Memory B cell (primary cell): ENCODE measurements at places on chromosomes 2 and 18.
A peak's percentile ranks its signal among the peaks of the same experiment; 100 is the strongest.

DNA sequence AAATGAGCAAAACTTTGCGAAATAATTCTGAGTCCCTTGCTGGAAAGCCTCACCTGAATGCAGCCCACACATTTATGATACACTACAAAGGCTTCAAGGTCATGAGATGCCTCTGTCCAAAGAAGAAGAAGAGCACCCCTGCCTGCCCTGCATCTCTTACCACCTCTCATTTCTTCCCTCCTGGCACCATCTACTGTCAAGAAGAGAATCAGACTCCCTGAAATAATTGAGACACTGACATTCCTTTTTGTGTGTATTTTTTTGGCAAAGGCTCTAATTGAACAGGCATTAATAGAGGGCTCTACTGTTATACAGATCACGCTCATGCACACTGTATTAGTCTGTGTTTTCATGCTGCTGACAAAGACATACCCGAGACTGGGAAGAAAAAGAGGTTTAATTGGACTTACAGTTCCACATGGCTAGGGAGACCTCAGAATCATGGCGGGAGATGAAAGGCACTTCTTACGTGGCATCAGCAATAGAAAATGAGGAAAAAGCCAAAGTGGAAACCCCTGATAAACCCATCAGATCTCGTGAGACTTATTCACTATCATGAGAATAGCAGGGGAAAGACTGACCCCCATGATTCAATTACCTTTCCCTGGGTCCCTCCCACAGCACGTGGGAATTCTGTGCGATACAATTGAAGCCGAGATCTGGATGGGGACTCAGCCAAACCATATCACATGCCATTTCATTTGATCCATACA is 176.3 kb downstream of the ALPK2 start:
- DNase-seq, result no peak

GRCh38 chr18:26215247-26215970 is 10.8 kb upstream of the TAF4B start:
- no peak for DNase-seq

GRCh38 chr2:133790711-133791110 is 222.4 kb upstream of the NCKAP5 start:
- no peak for DNase-seq

DNA sequence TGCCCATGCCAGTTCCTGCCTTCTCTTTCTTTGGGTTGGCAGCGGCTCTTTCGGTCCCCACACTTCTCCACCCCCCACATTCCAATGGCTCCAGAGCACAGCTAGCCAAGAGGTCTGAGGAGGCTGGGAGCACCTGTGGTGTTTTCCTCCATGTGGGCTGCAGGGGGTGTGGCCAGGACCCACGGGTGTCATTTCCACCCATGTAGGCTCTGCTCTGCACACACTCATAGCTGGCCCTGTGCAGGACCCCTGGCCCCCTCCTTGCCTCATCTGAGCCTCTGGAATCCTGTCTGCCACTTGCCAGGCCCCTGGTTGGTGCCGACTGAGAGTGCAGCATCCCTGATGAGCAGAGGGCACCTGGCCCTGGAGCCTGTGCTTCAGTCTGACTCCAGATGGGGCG is 46.3 kb downstream of the DYSF start:
- no peak for DNase-seq

DNA sequence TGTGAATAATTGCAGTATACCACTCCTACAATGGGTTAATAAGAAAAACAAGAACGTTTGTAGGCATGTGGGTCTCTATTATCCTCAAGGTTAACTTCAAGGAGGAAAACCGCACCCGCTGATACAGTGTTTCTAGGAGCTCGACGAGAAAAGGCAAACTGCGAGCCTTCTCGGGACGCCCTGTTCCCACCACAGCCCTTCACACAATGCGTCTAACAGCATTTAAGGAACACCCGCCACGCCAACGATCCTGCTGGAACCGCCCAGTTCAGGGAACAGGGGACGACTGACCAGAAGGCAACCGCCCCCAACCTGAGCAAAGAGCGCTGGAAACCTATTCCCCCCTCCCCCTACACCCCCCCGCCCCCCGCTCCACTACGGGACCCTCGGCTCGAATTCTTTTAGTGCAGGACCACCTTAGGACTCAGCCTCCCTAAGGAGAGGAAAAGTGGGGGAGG is 710 bp upstream of the TMSB10 start:
- DNase-seq, result no peak

DNA sequence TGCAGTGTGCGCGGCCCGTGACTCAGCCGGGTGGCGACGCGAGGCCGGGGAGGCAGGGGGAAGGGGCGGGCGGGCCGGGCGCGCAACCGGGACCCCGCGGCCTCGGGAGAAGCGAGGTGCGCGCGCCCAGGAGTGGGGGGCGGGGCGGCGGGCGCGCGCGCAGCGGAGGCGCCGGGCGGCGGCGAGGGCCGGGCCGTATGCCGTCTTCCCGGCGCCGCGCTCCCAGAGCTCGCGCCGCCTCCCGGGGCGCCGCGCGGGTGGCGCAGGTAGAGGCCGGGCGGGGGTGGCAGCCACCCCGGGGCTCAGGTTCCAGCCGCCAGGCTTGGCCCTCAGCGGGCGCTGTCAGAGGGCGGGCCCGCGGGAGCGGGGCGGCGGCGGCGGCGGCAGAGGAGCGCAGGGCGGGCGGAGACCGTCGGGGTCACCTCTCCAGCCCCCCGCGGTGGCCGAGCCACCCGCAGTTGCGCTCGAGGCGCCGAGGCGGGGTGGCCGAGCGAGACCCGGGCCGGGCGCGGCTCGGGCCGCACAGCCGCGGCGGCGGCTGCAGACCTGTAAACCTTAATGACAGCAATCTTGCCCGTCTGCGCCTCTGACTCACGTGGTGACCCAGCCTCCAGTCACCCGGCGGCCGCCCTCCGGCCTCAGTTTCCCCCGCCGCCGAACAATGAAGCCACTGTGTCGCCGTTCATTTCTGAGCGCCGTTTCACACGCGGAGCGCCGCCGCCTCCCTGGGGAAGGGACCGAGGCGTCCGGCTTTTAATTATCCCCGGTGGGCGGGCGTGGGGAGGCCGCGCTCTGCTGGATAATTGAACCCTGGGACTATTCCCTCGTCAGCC is 25.3 kb upstream of the SMAD7 start:
- DNase-seq, result peak; percentile 30

DNA sequence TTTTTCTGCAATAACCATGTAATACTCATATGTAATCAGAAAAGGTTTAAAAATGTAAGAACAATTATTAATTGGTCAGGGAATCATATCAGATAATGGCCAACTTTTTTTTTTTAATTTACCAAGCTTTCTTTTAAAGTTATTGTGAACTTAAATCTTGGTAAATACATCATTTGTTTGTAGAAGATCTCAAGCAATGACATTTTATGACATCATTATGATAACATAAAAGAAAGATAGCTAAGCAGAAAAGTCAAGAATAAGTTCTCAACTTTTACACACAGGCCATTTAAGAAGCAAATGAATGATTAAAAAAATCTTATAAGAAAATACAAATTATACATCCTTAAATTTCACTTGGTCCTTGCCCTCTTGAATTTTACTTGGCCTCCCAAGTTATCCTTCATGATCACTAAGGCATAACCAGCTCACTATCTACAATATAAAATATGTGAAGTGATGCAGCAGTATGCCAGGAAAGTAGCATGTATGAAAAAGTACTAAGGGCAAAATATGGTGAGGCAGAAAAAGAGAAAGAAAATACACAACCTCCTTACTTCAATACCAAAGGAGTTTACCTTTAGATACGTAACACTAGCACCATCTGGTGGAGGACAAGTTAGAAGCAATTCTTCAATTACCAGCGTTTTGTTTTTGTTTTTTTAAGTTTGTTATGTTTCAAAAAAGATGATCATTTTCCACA is 116.6 kb downstream of the SRBD1 start:
- DNase-seq, result peak; percentile 11

DNA sequence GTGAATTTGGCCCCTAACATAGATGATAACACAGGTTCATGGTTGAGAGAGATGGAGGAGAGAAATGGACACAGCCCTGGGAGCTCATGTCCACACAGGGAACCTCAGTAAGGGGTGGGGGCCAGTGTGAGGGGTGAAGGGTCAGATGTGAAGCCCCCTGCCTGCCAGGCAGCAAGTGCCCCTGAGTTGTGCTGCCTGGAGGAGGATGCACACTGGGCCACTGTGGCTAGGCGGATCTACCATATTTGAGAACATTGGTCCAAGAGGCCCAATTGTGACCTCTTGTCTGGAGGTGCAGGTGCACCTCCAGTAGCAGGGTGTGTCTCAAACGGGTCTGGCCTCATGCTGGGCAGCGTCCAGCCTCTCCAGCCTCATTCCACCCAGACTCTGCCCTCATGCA is 99.6 kb upstream of the SNTG2 start:
- no peak for DNase-seq

DNA sequence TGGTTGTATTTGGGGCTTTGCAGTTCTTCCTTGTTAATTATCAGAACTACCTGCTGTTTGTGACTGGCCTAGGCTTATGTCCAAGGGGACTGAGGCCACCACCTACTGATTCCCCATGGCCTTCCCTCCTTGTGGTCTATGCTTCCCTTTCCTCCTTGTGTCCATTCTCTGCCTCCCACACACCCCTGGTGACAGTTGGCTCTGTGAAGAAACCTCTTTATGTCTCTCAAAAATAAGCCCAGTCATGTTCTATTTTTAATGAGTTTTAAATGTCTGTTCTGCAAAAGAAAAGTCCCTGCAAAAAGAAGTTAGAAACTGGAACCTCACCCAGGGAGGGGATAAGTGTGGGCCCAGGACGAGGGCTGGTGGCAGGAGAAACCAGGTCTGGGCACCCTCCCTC is 105.0 kb downstream of the SMC6 start:
- DNase-seq, result no peak
